Posterior vena cava (tissue), 2 donors: ENCODE measurements at places on chromosomes 4 and X. TPM values are rescaled to one million over a fixed set of nuclear protein-coding genes. Genes with fewer than 3 reads are reported as not detected.

Gene P2RY10
- total RNA-seq: not detected

Gene ARHGAP4
- 36.3 TPM for total RNA-seq

Gene BEND2
- total RNA-seq: not detected

Gene TMEM187
- 6.9 TPM for total RNA-seq

Gene PDZD11
- total RNA-seq: 27.0 TPM

Gene MPC1L
- not detected for total RNA-seq

Gene ADD1
- 327 TPM for total RNA-seq

Gene ADH1B
- total RNA-seq: 529 TPM

Gene PYURF
- total RNA-seq: 61.6 TPM

Gene VMA21
- total RNA-seq: 25.1 TPM

Gene RBMXL3
- total RNA-seq: not detected

Gene FAM53A
- 1.5 TPM for total RNA-seq

Gene FGD1
- 9.6 TPM for total RNA-seq

Gene SCML2
- total RNA-seq: 1.0 TPM

Gene SMPX
- not detected for total RNA-seq

Gene MEPE
- not detected for total RNA-seq

Gene PCYT1B
- 3.5 TPM for total RNA-seq
